Activated T-cell treated with anti-CD3 and anti-CD28 coated beads for 4 hours (primary cell): ENCODE measurements at places on chromosomes 2 and 18.

DNA sequence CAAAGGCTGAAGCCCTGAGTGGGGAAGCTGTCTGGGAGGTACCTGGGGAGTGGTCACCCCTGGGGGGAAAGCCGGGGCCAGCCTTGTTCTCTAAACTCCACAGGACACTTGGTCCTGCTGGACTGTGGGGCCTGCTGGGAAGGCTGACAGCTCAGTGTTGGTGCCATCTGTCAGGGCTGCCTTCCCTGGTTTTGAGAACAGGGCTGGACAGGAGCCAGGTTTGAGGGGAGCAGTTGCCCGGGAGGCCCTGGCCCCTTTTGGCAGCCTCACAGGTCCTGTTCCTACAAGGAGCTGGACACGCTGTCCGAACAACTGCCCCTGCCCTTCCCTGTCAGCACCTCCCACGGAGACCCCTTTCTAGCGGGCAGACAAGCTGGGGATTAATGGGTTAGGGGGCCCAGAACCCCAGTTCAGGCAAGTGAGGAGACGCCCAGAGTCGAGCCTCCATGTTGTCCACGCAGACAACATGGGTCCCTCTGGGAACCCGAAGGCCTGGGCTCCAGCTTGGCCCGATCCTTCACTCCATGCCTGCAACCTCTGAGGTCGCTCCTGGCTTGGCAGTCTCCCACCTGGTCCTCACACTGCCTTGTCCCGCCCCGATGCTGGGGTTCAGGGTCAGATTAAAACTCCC lies 40.8 kb downstream of the ATOH8 start:
- no peak for DNase-seq

DNA sequence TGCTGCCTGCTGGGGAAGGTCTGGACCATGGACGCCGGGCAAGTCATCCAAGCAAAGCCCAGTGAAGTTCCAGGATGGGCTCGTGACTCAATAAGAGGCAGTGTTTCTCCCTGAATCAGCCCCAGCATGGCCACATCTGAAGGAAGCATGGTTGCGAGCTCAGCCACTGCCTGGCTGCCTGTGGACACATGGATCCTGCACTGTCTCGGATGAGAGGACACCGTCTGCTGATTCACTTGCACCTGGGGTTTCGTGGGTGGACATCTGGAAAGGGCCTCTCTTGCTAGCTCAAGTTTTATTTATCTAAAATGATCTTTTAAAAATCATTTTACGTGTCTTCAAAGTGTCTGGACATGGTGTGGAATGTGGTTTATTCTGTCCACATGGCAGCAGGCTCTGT lies 224.8 kb upstream of the FN1 start:
- no peak for DNase-seq

DNA sequence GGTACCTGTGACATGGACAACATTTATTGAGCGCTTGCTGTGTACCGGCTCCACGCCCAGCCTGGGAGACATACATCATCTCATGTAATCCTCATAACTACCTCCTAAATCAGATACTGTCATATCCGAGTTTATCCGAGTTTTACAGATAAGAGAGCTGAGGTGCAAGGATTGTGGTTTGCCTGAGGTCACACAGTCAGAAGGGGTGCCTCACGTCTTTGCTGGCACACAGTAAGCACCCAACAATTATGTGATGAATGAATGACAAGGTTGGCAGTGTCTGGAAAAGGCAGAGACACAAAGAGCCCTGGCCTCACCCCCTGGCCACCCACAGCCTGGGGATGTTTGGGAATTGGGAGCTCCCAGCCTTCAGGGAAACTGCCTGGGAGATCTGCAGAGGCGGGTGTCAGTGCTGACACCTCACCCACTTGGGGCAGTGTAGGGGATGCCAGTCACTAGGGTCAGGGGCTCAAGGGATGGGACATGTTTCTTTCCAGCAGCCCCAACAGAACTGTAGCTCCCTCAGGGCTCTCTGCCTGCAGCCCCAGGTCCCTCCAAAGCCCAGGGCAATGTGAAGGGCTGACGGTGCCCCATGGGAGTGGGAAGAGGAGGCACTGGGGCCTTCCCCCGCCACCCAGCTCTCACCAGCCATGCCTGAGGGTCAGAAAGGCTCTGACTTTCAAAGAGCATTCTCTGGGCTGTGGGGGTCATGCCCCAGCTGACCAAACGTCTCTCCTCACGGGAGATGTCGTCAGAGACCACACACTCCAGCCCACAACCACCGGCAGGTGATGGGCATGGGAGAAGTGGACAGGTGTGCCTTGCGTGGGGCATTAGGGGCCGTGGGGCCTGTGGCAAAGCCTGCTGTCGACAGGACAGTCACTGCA lies 157.5 kb downstream of the ZFP36L2 start:
- no peak for DNase-seq

- no peak for DNase-seq
Observed at GRCh38 chr2:77518311-77518710, 3.9 kb downstream of the LRRTM4 start.

GRCh38 chr2:85847051-85847588 lies 41.7 kb downstream of the ST3GAL5 start:
- no peak for DNase-seq

- no peak for DNase-seq
Observed at GRCh38 chr2:205290299-205290698, 392.0 kb upstream of the NRP2 start.

GRCh38 chr2:37982147-37982582 lies 57.1 kb downstream of the RMDN2 start:
- peak; percentile 48 for DNase-seq

DNA sequence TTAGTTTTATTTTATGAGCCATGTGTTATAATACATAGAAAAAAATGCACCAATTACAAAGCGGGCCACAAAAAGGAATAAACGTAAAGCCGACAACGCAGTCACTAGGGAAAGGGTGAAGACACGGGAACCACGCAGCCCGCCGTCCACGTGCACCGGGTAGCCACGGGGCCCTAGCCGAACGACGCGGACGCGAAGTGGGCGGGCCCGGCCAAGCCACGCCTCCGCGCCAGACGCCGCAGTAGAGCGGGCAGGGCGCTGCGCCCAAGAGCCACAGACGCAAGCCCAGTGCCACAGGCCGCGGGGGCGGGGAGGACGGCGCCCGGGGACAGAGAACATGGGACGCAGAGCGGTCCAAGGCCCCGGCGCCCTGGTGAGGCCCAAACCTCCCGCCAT lies at the start of gene DUSP28:
Gene DUSP28, plus strand, starts transcription at position 274 of the 396 bp plus-strand sequence. CDS start 328 bp downstream, outside the sequence.
- peak; percentile 80 for DNase-seq
